Stimulated activated CD4-positive, alpha-beta T cell treated with anti-CD3 and anti-CD28 coated beads, Interleukin-4, amount 100 ng/mL, for 1 hour (primary cell): ENCODE measurements at places on chromosomes 5 and 9.

GRCh38 chr9:133849110-133849670 is 111.0 kb upstream of the SARDH start:
- DNase-seq, result no peak

GRCh38 chr9:95623640-95624039 is 106.9 kb upstream of the PTCH1 start:
- DNase-seq, result no peak

- DNase-seq, result no peak
These were observed 61.4 kb upstream of the GLRX start for GRCh38 chr5:95884017-95884325.

GRCh38 chr5:121819682-121820261 is 31.9 kb upstream of the FTMT start:
- DNase-seq, result no peak

GRCh38 chr9:89781838-89782540 is 177.2 kb downstream of the GADD45G start:
- DNase-seq, result no peak

DNA sequence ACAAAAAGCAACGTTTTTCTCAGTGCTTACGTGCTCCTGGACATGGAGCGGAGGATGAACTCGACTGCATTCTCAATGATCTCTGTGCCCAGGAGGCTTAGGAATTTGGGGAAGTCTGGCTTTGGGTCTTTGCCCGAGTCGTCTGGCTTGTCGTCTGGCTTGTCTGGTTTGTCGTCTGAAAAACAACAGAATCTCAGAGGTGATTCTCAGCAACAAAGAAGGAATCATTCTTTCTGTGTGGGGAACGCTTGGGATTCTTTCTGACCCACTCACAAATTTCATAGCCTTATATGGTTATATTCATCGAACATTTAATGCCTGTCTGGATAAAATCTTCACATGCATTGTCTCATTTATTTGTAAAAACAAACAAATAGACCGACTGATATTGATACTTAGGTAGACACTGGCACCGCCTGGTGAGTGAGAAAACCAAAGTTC is 4.7 kb downstream of the C5orf46 start:
- DNase-seq, result no peak

DNA sequence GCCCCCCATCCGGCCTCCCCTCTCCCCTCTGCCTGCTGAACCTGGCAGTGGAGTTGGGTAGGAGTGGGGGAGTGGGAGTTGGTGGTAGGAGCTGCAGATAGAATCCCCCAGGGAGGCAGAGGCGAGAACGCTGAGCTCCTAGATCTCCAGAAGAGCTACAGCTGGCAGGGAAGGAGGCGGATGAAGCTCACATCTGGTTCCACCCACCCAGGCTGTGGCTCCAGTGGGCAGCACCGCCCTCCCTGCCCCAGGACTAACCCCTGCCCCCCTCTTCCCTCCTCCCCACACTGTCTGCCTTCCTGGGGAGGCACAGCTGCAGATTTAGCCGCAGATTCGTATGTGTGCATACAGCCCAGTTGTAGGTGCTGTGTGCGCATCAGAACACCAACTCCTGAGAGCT is 34.2 kb downstream of the C9orf50 start:
- no peak for DNase-seq

DNA sequence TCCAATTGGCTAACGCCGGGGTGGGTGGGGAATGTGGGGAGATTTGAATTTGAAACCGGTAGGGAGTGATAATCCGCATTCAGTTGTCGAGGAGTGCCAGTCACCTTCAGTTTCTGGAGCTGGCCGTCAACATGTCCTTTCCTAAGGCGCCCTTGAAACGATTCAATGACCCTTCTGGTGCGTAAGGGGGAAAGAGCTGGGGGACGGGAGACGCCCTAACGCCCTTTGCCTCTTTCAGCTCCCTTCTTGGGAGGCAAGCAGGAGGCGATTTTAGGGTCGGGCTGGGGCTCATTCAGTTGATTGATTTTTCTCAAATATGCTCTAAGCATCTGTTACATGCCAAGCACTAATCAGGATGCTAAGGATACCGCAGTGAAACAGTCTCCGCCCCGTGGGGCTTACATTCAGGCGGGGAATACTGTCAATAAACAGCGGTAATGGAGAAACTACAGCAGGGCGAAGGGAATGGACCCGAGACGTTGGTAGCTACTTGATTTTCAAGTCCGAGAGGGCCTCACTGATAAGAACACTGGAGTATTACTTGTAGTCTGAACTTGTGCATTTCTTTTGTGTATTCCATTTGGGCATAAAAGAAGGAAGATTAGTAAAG is at the start of gene HMMR:
HMMR (plus strand) TSS at position 71 of the 610 bp plus-strand sequence; CDS start at position 132, 61 bp downstream.
- no peak for DNase-seq
